ENCODE measurements at places on chromosomes 4 and X.

DNA sequence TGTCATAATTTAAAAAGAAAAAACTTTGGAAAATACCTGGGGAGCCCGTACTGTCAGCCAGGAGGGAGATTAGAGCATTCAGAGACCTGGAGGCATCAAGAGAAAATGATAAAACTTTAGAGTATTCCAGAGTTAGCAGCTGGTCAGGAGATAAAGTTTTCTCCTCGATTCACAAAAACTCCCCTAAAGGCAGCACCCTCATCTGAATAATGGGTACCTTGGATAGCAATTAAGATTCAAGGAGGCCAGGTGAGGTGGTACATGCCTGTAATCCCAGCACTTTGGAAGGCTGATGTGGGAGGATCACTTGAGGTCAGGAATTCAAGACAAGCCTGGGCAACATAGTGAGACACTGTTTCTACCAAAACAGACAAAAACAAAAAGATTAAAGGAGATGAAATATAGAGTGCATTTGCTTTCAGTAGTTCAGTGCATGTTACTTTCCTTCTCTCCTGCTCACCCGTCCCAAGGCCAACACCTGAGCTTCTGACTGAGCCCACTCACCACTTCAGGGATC is 18.6 kb upstream of the RAB40A start:
- DNase-seq, result no peak

DNA sequence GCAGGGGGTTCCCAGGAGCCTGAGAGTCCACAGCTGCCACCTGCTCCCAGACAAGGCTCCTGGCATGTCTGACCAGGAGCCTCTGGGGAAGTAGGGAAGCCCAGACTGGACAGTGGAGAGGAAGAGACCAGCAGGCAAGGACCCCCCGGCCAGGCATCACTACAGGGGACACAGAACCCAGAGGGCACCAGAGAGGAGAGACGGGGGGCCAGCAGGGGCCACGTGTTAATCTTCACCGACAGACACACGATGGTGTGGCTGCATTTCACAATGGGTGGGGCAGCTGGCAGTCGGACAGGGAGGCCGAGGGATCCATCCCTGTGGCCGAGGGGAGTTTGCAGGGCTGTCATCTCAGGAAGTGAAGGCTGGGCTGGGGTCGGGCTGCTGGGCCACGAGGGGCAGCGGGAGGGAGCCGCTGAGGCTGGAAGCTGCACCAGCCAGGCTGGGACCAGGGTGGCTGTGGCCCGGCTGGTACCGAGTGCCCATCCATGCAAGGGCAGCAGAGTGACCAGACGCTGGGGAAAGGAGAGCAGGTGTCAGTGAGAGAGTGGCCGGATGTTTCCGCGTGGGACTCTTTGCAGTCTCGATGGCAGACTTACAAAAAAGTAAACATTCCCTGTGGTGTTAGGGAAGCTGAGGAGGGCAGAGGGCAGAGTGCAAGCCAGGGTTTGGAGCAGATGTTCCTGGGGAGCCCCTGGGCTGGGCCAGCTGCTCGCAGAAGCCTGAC is 4.7 kb downstream of the PDE6B start:
- DNase-seq, result no peak

DNA sequence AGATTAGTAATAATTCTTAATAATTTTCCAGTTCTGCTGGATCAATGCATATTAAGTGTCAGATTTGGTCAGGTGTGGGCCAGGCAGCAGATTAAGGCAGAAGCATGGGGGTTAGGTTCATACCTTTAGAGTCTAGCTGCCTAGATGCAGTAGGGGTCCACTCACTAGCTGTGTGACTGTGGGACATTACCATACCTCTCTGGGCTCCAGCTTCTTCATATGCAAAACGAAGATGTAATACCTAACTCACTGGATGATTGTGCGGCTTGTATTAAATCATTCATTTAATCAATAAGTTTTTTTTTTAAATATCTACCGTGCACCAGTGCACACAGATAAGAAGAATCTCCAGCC is 1.4 kb downstream of the ANXA3 start:
- DNase-seq, result no peak

DNA sequence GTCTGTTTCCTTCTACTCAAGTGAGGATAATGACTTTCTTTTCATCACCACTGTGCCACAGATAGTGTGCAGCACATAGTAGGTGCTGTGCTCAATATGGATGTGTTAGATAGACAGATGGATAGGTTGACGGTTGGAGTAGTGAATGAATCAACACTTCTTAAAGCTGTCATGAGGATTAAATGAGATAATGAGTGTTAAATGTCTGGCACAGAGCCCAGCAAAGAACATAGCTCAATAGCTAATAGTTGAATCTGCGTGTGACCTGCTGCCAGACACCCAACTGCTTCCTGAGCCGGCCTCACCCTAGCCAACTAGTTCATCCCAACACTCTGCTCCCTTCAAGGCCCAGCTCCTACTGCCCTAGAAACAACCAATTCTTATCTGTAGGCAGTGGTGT is 67.7 kb upstream of the PJA1 start:
- no peak for DNase-seq

DNA sequence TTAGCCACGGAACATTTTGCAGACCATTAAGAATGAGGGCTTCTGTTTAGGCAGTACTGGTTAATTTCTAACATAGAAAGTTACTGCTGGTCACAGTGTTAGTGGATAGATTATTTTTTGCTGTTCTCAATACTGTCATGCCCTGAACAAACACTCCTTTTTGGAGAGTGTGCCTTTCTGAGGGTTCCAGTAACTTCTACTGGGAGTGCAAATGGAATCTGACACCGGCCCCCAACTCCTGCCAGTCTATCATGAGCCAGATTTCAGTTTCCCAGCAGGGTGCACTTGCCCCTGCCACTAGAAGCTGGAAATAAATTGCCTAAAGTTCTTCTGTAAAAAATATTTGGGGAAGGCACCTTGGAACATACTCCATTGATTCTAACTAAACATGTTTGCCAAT is 224.4 kb upstream of the GPC4 start:
- no peak for DNase-seq

GRCh38 chr4:19026281-19026680 is 1004.7 kb upstream of the LCORL start:
- DNase-seq, result no peak

DNA sequence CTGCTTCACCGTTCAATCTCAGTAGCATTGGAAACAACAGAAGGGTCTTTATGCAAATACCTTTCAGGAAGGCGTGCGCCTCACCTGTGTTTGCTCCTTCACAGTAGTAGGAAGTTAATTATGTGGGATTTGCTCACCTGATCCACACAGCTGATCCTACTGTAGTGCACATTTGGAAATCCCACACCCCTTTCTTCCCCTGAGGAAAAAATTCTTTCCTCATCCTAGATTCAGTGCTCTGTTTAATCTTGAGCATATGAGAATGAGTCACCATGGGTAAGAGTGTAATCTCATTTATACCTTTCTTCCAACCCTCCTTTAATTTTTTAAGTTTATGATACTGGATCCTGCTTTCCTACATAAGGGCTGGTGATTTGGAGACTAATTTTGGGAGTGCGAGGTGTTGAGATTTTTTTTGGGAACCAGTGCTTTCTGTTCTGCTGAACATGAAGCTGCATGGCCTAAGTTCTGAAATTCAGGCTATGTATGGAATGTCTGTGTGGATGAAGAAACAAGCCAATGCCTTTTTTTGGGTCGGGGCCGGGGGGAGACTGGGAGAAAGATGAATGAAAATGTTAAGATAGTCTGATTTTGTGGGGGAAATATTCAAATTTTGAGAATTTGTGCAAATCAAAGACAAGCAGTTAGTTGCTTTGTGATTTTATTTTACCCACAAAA is 19.0 kb downstream of the GAB1 start:
- no peak for DNase-seq

DNA sequence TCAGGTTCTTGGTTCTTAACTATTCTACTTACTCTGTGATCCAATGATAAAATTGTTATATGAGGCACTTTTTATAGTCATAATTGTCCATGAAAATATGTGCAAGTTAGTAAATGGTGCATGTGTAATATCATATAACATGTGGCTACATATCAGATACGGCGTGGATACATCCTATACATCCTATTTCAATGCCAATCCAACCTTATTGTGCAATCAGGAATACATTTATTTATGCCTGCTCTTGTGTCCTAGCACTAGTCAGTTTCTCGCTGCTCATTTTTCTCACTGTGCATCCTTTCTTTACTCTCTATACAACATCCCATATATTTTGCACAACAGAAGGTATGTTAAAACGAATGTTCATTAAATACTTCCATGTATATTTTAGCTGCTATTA is 1141.1 kb downstream of the FAT4 start:
- no peak for DNase-seq

- no peak for DNase-seq
These were observed 126.4 kb downstream of the PJA1 start for GRCh38 chrX:69038816-69039215.

DNA sequence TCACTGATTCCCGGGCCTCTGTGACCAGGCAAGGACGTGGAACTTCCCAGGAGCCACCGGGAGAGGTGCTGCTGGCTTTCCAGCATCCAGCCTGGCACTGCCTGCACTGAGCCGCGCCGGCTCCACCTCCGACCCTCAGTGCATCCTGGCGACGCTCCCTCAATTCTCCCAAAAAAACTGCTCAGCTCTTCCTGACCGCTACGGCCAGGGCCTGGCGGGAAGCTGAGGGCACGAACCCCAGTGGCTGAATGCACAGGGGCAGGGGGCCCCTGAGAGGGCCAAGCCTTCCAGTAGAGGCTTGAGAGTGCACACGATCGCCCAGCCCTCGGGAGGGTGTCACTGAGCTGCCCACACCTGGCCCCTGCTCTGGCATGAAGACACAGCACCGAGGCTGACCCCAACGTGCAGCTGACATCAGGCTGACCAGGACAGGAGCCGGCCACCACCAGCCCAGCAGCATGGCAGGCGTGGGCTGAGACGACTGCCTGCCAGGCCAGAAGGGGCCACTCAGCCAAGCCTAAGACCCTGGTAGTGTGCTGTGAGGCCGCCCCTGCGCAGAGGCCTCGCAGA is 6.9 kb downstream of the CTBP1 start:
- no peak for DNase-seq

- no peak for DNase-seq
These were observed 22.4 kb downstream of the GPM6A start for GRCh38 chr4:175789647-175790046.

DNA sequence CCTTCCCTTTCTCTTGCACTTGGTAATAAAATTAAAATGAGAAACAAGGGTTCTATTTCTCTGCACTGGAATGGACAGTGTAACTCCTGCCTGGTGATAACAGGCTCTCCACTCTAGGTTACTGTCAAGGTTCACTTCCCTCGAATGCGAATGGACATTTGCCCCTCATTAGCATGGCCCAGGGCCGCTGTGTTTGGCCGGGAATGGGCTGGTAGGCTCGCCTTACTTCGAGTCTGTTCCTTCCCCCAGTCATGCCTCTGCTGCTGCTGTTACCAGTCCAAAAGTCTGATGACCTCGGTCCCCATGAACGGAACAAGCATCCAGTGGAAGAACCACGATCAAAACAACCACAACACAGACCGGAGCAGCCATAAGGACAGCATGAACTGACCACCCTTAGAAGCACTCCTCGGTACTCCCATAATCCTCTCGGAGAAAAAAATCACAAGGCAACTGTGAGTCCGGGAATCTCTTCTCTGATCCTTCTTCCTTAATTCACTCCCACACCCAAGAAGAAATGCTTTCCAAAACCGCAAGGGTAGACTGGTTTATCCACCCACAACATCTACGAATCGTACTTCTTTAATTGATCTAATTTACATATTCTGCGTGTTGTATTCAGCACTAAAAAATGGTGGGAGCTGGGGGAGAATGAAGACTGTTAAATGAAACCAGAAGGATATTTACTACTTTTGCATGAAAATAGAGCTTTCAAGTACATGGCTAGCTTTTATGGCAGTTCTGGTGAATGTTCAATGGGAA is 61.5 kb downstream of the EDNRA start:
- no peak for DNase-seq

DNA sequence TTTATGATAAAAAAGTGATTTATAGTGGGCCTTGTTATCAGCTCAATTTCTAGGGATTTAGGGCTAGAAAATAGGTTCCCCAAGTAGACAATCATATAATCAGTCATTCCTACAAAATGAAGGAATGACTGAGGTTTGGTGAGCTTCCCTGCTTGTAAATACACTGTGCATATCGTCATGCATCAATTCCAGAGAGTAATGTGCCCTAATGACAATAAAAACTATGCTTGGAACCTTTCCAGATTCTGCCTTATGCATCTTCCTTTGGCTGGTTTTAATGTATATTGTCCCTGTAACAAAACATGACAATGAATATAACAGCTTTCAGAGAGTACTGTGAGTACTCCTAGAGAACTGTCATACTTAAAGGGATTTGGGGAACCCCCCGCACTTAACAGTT is 1310.9 kb downstream of the PCDH7 start:
- DNase-seq, result no peak

DNA sequence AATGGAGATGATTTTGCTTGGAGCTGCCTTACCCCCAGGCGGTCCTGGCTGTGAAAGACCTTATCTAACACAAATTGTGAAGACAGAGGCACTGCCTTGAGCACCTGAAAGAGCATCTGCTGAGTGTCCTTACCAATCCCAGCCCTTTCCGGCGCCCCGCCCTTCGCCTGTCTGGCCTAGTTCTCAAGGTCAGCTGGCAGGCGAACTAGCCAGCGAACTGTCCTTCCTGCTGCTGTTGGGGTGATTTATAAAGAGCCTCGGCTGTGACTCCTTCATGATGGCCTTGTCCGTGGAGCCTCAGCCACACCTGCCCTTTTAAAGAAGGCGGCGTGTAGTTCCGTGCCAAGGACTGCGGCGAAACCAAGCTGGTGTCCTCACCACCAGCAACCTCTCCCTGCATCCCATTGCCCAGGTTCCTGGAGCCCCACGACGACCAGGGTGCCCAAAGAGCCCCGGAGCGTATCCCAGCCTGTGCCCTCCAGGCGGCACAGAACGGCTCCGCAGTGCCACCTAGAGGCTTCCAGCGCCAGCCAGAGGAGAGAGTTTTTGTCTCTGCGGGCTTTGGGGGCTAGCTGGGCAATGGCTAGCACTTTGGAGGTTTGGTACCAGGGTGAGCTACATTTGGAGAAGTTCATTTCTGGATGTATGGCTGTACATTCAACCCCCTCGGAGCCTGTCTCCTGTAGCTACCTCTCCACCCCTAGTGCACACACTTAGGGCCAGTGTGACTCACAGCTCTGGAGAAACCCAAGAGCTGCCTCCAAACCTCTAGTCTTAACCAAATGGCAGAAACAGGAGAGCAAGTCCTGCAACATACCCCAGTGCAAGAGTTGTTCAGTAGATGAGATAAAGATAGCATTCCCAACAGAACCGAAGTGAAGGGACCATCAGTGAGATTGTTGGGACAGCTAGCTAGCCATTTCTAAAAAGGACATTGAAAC is 36.8 kb upstream of the VMA21 start:
- peak; percentile 60 for DNase-seq
